ENCODE measurements at places on chromosomes 11 and 22. TPM values are rescaled to one million over a fixed set of nuclear protein-coding genes. Genes with fewer than 3 reads are reported as not detected.

GRCh38 chr11:95076416-95076815 is 9.7 kb downstream of the SRSF8 start:
- DNase-seq, result no peak

Gene BEST1
- total RNA-seq, result 0.35 TPM

Gene LTBP3
- total RNA-seq, result 29.2 TPM

DNA sequence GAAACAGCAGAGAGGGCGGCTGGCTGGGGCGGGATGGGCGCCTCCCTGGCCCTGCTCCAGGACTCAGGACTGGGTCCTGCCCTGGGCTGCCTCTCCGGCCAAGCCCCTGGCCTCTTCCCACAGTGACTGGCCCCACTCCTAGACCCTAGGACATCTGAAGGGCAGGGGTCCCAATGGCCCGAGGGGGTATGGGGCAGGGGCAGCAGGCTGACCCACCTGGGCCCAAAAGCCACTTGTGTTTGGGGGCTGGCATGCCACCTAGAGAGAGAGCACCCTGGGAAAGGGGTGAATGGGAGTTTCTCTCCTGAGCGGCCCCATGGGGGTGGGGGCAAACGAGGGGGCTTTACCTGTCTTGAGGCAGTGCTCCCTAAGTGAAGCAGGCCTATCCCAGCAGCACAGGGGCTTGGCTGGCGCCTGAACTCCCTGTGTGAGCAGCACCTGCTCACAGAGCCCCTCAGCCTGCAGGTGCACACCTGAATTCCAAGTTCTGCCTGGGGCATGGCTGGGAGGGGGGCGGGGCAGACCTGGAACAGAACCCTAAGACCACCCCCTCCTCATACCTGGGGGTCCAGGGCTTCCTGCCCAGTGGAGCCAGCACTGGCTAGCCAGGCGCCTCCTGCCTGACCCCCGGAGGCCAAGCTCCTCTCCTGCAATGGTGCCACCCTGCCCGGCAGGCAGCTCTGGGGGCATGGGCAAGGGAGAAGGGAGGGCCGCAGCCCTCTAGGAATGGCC is 16.9 kb downstream of the DUSP8 start:
- DNase-seq, result no peak

- no peak for DNase-seq
These were observed at the start of gene MS4A3 for GRCh38 chr11:60056349-60056969. Gene MS4A3, plus strand, starts transcription at chr11:60056665. Its CDS starts 4,496 bp downstream, at chr11:60061161.

Gene TMEM45B
- total RNA-seq, result 0.38 TPM

DNA sequence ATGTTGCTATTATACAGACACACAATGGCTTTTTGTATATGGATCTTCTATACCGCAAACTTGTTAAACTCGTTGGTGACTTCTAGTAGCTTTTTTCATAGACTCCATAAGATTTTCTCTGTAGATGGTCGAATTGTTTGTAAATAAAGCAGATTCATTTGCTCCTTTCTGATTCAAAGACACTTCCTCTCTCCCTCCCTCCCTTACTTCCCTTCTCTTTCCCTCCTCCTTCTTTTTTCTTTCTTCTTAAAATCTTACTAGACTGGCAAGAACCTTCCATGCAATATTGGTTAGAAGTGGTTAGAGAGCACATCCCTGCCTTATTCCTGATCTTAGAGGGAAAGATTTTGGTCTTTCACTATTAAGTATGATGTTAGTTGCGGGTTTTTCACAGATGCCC is 36.4 kb downstream of the MYEOV start:
- DNase-seq, result no peak

Gene REXO2
- 122 TPM for total RNA-seq

GRCh38 chr22:27993201-27993635 is 74.2 kb upstream of the PITPNB start:
- no peak for DNase-seq

Gene OR5A1
- 0.03 TPM for total RNA-seq

Gene OR52I2
- not detected for total RNA-seq

DNA sequence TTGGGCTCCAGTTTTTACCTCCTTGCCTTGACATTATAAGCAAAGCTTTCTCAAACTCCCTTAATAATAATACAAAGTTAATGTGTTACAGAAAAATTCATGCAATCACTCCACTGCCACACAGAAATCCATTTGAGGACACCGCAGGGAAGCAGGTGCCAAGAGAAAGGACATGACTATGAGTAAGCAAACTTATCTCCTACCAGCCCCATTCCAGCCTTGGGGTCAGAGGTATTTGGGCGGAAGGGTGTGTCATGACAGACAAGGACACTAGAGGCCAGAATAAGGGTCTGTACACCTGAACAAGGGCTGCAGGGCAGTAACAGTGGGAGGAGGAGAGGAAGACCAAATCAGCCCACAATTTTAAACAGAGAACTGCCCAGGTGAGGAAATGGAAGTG is 5.9 kb downstream of the GNG3 start:
- no peak for DNase-seq

Gene PRCP
- total RNA-seq, result 52.2 TPM

DNA sequence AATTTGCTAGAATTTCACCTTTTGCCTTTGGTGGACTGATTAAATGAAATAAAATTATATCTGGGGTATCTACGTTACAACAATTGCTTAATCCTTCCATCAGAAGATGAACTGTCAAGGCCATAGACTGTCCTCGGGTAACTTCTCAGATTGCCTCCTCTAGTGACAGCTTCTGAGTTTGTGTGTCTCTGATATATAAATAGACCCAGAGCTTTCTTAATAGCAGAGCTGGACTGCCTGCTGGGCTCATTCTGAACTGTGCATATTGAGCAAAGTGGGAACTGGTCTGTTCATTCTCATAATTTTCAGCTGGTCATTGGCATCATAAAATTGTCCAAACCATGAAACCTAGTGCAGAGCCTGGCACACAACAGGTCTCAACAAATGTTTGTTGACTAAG is 99.1 kb upstream of the GRAMD1B start:
- no peak for DNase-seq

Gene OR2D2
- total RNA-seq, result 0.24 TPM

DNA sequence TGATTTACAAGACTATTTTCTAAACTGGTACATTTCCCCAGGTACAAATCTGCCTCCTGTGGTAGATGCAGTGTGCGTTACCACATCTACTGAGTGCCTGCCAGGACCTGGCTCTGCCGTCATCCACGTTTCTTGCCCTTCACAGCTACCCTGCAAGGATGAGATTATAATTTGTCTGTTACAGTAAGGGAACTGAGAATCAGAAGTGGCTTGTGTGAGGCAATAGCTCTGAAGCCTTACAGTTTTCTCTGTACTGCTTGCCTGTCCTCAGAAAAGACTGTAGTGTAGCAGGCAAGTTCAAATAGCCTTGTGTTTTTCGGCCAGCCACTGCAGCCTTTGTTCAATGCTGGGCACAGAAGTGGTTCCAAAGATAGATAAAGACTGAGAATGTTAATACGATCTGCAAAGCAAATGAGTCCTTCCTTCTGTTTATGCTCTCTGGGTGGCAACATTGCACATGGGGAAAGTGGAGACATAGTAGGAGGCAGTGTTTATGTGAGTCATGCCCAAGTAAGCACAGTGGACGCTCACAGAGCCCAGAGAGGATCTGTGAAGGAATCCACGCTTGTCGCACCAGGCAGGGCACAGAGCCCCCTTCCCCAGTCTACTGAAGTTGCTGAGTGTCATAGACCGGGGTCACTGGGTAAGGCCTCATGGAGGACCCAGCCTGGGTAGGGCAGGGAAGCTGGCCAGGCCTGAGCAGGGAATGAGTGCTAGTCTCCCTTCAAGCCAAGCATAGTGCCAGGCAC is 49.1 kb downstream of the MICAL2 start:
- no peak for DNase-seq

GRCh38 chr11:1744891-1745700 is 5.3 kb downstream of the IFITM10 start:
- no peak for DNase-seq

DNA sequence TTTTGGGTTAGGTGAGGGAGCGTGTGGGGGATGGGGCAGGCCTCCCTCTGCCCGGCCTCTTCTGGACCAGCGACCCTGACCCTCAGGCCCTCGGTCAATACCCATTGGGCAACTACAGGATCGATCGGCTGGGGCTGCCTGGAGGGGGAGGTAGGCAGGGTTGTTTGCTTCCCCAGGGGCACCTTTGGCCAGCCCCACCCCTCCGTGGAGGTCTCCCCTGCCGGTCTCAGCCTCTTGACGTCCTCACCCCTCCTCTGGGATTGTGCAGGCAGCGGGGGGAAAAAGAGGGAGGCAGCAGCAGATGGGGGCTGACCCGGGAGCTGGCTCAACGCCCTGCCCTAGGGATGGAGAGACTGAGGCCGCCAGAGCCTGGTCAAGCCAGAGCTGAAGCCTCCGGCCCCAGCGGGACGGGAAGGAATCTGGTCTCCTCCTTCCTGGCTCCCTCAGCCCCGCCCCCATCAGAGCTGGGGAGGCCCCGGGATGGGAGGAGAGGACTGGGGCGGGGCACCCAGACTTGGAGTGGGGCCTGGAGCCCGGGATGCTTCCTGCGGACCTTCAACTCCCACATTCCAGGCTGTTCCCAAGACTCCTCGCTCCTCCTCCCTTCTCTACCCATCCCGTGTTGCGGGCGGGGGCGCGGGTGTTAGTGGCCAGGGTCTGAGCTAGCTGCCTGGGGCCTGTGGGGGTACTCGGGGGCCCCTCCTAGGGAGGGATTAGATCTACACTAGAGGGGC is 14.4 kb upstream of the CDC42EP1 start:
- peak; percentile 98 for DNase-seq

GRCh38 chr11:40202589-40203270 is 1256.7 kb downstream of the LRRC4C start:
- DNase-seq, result peak; percentile 27

GRCh38 chr11:24516638-24517037 is 19.8 kb downstream of the LUZP2 start:
- no peak for DNase-seq

Data from GM23338 (cell line).